ENCODE measurements at places on chromosomes 5 and 9.

GRCh38 chr5:158309088-158309807 is 450.3 kb upstream of the CLINT1 start:
- DNase-seq = no peak

- DNase-seq = no peak
Measured at GRCh38 chr5:147509041-147509709, 693 bp downstream of the DPYSL3 start.

GRCh38 chr9:119273325-119273904 is 95.8 kb downstream of the BRINP1 start:
- DNase-seq = no peak

DNA sequence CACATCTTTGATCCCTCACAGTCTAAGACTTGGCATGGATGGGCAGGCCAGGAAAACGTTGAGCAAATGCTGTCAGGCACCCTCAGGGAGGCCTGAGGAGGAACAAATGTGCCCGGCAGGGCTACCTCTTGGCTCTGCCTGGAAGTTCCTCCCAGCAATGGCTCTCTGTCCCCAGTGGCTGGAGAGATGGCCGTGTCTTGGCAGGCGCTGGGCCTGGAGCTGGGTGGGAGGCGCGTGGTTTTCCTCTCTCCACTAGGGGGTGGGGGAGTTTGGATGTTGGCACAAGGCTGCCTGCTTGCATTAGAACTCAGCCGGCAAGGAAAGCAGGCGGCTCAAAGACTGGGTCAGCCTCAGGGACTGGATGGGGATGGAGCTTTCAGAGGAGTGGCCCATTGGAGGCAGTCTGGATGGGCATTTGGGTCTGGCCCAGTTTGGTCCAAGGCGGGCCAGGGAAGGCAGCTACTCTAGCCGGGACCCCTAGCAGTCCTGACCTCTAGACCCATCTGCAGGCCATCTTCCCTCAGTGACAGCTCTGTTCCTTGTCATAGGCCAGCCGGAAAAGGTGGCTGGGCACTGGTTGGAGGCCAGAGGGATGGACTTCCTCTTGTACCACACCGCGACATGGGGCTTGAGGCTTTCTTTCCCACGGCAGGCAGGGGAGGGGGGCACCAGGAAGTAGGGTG is 68.2 kb upstream of the STC2 start:
- peak; percentile 24 for DNase-seq

Data from posterior cingulate gyrus (tissue), 11 donors.